Effector CD4-positive, alpha-beta T cell (primary cell): ENCODE measurements at places on chromosomes 4 and X.

- DNase-seq, result no peak
Measured at GRCh38 chr4:102554482-102554881, 53.3 kb downstream of the NFKB1 start.

- DNase-seq, result no peak
Measured at GRCh38 chrX:40076750-40077575, 20.8 kb downstream of the BCOR start.

DNA sequence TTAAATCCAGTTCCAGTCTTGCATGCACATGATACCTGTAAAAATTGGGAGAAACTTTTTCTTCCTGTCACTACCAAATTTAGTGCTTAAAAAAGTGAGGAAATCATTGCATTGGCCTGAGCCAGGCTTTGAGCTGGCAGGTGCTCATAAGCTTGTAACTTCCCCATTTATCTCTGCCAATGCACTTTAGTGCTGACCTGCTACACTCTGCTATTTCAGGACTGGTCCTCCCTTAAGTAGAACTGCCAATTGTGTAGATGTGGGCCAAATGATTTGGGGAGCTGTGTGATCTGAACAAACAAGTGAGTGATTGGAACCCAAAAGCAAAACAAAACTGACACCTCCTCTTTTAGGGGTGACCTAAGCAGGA is 51.8 kb downstream of the ZNF827 start:
- no peak for DNase-seq

DNA sequence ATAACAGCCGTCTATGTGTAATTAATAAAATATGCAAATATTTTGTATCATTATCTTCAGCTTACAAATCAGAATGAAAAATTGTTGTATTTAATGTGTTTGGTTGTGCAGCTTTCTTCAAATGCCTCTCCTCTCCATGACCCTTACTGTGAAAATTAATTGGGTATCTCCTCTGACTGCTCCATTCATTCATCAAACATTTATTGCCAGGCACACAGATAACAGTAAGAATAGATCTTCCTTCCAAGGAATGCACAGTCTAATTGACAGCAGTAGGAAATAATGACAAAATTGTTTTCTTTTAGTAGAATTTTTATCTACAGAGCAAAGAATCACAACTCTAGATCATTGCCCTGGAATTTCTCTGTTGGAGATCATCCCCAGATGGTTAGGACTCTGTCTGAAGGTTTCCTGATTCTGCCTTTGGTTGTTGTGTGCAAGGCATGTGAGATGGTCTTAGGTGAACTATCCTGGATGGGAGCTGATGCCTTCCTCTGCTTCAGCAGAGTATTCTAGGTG is 395.0 kb upstream of the FAT1 start:
- no peak for DNase-seq

- DNase-seq, result no peak
Measured at GRCh38 chr4:152020073-152020472, 259.3 kb upstream of the GATB start.

- DNase-seq, result no peak
Measured at GRCh38 chrX:27675493-27675892, 85.3 kb downstream of the DCAF8L2 start.

- no peak for DNase-seq
Measured at GRCh38 chr4:78772526-78773091, 3.5 kb upstream of the BMP2K start.

DNA sequence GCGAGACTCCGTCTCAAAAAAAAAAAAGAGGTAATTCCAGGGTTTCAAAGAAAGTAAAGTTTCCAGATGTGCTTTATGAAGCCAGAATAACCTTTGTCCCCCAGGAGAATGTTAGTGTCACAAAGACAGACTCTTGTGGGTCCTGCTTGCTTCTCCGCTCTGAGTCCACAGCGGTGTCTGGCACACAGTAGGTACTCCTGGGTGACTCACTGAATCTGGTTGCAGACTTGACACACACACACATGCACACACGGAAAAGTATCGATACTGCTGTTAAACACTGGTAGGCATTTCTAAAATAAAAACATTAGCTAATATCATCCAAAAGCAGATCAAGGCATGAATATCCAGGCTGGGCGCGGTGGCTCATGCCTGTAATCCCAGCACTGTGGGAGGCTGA is 22.9 kb downstream of the TMEM187 start:
- DNase-seq, result no peak

DNA sequence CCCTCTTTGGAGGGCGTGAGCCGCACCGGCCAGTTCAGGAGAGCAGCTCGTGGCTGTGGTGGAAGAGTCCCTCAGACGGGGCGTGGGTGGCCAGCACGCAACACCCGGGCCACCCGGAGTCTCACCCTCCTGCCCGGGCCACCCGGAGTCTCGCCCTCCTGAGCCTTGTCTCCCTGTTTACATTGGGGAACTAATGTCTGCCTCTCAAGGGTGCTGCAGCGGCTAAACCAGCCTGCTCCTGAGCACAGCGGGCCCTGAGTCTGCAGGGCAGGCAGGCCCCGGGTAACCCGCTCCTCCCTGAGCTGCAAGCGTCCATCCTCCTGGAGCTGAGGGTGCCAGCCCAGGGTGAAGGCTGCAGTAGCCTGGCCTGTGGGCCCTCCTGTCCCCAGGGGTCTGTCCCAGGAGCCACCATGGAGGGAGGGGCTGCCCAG is 3.0 kb downstream of the PDE6B start:
- no peak for DNase-seq

GRCh38 chrX:64394059-64394873 is 986 bp downstream of the MTMR8 start:
- DNase-seq, result no peak

GRCh38 chr4:6262847-6263487 is 6.7 kb upstream of the WFS1 start:
- DNase-seq, result no peak
